ENCODE measurements at places on chromosomes 1 and 21.

DNA sequence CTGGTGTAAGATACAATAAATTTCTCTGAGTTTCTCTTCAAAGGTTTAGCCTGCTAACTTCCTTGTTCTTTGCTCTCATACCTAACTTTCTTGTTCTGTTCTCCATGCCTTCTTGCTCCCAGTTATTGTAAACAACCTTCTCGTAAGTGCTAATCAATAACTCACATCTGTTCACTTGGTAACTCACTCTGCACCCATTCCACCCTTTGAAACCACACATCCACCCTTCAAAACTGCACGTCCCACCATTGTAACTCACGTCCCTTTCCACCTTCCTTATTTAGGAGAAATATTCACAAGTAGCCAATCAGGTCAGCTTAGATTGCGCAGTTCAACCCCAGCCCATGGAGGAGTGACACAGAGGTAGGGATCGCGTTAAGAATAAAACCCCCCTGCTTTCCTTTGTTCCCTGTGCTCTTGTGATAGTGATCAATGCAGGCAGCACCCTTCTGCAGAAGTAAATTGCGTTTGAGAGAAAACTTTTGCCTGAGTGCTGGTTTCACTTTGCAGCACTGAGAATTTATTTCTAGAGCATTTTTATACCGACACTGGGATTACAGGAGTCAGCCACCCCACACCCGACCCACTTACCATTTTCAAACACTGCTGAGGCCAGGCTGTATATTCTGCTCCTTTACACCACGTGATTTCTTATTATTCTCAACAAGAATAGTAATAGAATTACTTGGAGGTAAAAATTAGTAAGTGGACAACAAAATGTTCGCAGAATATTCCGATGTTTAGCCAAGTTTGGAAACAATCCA is 789.2 kb upstream of the RGS18 start:
- no peak for DNase-seq

DNA sequence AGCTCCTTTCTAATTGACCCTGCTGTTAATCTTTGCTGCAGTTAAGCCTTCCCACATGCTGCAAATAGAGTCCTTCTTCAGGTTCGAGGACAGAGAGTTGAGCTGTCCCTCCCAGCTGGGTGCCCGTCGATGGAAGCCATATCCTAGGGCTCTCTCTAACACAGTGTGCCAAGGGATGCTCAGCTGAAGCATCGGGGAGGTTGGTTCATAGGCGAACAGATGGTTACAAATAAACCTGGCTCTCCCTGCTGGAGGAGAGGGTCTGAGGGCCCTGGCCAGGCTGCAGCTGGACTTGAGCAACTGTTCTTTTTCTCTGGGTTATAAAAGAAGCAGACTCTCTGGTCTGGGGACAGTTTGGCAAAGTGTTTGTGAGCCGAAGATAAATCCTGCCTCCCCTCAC is 120.3 kb upstream of the C8B start:
- DNase-seq = no peak

DNA sequence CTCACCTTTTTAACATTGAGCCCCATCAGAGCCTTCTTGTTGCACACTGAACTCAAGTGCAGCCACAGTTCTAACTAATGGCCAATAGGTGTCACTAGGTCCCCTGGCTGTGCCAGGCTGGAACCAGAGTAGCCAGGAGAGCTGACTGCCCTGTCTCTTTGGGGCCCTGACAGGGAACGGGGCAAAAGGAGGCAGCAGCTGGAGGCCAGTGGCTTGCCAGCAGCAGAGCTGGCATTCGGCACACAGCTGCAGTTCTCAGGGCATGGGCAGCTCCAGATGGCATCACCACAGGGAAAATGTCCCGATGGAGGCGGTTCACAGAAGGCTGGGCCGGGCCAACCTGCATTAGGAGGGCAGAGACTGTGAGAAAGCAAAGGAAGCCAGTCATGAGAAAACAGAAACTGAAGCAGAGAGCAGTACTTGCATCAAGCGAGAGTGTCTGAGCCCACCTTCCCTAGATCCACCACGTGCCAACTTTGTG is 188.6 kb downstream of the FCRL5 start:
- no peak for DNase-seq

DNA sequence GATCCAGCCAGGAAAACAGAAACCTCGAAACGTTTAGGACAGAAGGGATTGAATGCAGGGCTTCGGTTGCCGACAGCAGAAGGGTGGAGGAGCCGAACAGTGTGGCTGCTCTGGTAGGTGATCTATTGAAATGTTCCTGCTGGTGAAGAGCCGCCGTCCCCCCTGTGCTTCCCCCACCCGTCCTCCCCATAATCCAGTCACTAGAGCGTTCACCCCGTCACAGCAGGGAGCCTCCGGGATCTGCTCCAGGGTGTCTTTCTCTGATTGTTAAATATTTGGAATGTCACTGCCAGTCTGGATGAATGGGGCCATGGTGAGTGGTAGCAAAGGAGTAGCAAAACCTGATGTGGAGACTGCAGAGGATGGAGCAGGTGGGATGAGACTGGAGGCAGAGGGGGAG is 255.1 kb upstream of the CSF3R start:
- DNase-seq = no peak

GRCh38 chr1:225762002-225762441 is 15.6 kb upstream of the SRP9 start:
- DNase-seq = no peak

GRCh38 chr1:201513498-201514243 is 6.7 kb upstream of the CSRP1 start:
- DNase-seq = no peak

DNA sequence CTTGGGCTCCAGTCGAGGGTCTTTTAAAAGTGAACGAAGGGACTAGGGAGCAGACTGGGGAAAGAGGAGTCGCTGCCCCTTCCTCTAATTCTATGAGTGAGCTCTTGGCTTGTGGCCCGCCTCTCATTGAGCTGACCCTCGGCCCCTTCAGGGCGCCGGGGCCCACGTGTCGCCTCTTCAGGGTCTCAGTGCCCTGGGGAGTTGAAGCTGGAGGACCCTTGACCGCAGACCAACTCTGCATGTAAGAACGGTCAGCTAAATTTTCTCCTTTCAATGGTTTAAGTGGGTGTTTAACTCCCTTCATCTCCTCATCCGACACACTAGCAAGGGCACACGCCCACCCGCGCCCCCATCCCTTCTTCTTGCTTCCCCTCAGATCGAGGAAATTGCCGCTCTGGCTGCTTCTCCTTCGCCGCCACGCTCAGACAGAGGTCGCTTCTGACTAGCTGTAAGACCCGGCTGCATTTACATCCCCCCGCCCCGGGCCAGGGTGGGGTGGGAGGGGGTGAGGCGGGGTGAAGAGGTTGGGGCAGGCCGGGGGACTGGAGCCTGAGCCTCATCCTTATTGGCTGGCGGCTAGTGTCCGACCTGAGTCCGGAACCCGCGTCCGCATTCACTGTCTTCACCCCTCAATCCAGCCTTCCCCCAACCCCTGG is 10.9 kb downstream of the NR5A2 start:
- DNase-seq = no peak

DNA sequence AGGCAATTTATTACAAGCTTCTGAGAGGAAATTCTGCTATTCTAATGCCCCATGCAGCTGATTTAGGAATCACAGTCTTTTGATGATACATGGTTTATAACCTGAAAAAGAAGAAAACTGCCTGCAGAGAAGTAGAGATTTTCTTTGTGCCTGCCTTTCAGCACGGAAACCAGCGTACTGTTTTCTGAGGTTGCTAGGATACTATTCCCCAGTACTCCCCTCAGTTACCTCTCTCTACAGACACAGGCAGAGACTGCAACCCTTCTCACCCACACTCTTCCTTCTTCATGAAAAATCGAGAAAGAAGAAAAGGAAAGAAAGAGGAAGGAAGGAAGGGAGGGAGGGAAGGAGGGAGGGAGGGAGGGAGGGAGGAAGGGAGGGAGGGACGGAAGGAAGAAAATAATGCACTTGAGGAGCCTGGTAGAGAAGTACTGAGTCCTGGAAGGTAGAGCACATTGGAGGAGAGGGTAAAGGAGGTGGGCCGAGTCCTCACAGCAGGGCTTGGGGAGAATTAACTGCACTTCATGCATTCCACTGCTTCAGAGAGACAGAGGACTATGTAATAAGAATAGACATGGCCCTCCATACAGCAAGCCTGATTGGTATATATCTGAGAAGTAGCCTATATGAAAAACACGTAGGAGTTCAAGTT is 21.9 kb downstream of the RGS2 start:
- no peak for DNase-seq

- DNase-seq = no peak
Observed at GRCh38 chr1:159282118-159282517, 20.0 kb upstream of the FCER1A start.

DNA sequence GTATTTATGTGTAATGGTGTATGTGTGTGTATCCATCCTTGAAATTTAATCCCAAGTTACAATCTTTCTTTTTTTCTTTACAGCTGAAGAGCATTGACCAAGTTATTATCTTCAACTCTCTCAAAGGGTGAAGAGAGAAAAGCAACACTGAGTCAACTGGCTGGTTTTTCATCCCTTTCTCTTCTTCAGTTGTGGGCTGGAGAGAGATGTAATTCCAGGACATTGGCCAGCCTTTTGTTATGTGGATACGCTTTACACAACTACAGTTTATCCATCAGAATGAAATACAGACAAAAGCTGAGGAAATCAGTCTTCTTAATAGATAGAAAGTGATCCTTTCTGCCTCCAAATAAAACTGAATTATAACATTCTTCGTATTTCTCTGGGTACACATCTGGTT is 357.0 kb upstream of the NCAM2 start:
- DNase-seq = no peak

- DNase-seq = no peak
Observed at GRCh38 chr1:4494558-4494957, 159.9 kb upstream of the AJAP1 start.

GRCh38 chr1:153963030-153963849 is at the start of gene SLC39A1:
Gene SLC39A1, minus strand, starts transcription at chr1:153963537. Its CDS starts 822 bp downstream, at chr1:153962715.
- DNase-seq = peak; percentile 98

- DNase-seq = no peak
Observed at GRCh38 chr1:99447721-99448120, 183.4 kb downstream of the PLPPR4 start.

DNA sequence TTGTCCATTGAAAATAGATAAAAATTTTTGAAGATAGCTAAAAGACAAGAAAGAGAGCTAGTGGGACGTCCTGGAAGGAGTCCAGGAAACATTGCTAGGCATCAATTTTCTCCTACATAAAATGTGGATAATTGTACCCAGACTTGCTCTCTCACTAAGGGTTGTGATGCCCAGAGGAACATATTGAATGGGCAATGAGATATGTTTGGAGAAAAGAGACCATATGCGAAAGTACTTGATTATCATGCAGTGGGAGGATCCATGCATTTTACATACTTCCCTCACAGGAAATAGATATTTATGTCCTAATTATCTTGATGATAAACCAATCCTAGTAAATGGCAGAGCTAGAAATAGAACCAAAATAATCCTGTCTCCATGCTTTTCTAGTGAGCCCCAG is 108.4 kb upstream of the TNR start:
- DNase-seq = no peak

- DNase-seq = no peak
Observed at GRCh38 chr1:20413136-20413775, 72.8 kb downstream of the CAMK2N1 start.

- no peak for DNase-seq
Observed at GRCh38 chr1:31693231-31693630, 10.6 kb downstream of the COL16A1 start.

DNA sequence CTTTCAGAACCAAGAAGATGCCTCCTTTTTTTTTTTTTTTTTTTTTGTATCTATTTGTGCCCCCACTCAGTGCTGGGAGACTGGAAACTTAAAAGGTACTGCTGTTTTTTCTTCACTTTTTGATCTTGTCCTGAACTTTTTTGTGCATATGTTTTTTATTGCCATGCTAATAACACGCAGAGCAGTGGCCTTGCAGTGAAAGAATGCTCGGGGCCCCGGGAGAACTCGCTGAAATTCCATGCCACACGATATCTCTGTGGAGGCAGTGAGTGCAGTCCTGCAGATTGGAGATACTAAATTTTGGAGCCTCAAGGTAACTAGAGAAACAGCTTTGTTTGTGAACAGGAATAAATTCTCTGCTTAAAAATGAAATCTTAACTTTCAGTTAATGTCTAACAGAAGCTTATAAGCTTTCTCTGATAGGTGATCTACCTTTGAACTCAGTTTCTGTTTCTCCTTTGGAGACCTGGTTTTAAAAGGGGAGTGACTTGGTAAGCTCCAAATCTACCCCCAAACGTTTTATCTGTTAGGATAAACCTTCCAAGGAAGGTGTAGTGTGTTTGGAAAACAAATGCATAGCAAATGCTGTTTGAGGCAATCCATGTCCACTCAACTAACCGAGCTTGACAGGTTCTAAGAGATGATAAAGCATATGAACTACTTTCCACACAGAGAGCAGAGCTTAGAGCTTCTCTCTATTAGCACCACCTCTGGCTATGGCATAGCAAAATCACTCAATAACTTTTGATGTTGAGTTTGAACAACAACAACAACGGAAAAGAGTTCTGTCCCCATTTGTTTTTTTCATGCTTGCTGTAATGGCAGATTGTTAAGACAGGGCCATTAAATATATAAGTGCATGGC is 113.7 kb upstream of the PLXNA2 start:
- no peak for DNase-seq

GRCh38 chr21:34894401-34894800 is 154.7 kb downstream of the RUNX1 start:
- no peak for DNase-seq

- no peak for DNase-seq
Observed at GRCh38 chr1:87305151-87305550, 23.5 kb upstream of the LMO4 start.

DNA sequence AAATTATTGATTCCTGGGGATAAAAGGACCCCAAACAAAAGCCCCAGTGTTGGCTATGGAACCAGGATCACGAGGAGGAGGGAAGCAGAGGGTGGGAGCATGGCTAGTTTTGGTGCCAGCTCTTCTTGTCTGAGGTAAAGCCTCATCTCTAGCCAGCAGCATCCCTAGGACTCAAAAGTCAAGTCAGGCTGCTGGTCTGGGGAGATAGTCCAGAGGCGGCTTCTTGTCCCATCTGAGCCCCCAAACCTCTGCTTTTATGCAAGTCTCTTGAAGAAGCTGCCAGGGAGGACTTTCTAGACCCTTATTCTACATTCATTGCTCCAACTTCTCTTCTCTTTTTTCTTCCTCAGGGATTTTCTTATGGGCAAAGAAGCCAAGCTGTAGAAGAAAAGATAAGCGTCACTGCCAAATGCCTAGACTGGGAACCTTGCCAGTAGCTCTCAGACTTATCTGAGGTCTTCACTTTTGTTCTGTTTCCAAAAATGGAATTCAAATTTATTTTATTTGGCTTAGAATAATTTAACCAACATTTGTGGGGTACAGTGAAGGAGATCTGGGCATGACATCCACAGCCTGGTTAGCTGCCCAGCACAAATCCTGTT is 6.9 kb upstream of the ANKRD35 start:
- DNase-seq = no peak

- DNase-seq = no peak
Observed at GRCh38 chr1:37633040-37633937, 1.4 kb downstream of the RSPO1 start.

DNA sequence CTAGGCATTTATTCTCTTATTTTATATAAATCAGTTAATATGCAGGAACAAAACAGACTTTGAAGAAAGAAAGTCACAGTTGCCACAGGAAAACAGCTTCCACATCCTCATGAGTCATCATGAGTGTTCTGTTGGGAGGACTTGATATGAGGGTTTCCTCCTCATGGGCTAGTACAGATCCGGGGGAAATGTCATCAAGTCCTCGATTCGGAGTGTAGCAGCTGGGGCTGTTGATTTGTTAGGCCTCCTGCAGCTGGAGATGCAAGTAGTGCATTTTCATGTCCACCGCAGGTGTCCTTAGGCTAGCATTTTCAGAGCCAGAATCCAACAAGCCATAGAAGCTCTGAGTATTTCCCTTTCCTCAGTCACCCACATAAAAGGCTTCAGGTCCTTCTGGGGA is 36.7 kb downstream of the ADAM30 start:
- peak; percentile 49 for DNase-seq

- DNase-seq = peak; percentile 95
Observed at GRCh38 chr1:228500901-228501871, 14.0 kb downstream of the RNF187 start.
